Kidney (tissue), 22 donors: ENCODE measurements at places on chromosomes 16 and 17. TPM values are rescaled to one million over a fixed set of nuclear protein-coding genes. Genes with fewer than 3 reads are reported as not detected.

DNA sequence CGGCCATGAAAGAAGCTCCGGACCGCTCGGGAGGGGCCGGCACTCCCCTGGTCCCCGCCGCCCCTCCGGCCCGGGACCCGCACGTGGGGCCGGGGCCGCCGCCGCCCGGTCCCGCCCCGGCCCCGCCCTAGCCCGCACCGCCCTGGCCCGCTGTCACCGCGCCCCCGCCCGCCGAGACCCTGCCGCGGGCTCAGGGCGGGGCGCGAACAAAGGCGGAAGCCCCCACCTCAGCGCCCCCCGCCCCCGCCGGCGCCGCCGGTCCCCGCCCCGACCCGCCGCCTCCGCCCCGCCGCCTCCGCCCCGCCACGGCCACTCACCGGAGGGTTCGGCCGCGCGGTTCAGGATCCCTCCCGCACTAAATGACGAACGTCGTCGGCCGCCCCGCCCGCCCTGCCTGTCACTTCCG lies at the start of gene ARHGDIA:
TSS of gene ARHGDIA (minus strand) at position 357 of the 406 bp plus-strand sequence. CDS start 1,407 bp downstream, outside the sequence.
- H3K27ac ChIP-seq = peak within 1 kb of the TSS; percentile 98
- peak within 1 kb of the TSS; percentile 69 for H3K4me3 ChIP-seq
- no peaks in the 10 kb centered on the region for H3K36me3 ChIP-seq
- DNase-seq = no peak
- H3K4me1 ChIP-seq = no peaks in the 10 kb centered on the region

DNA sequence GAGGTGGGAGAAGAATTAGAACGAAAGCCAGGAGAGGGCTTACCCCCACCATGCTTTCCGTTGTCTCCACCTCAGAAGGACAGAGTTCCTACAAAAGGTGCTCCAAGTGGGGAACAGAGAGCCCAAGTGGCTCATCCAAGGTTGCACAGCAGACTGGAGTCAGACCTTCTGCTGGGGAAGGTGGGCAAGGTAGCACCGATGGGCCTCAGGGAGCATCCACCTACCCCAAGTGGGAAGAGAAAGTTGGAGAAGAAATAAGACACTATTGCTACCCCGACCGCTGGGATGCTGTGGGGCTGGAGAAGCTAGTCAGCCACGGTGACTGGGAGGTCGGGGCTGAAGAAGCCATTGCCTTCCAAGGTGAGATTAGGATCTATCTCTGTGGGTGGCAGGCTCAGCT lies 21.5 kb downstream of the UNC119 start:
- no peak overlapping the region for H3K27ac ChIP-seq
- no peaks in the 10 kb centered on the region for H3K27me3 ChIP-seq
- H3K4me3 ChIP-seq = no peak overlapping the region
- DNase-seq = no peak

GRCh38 chr16:77399546-77399945 lies 35.3 kb downstream of the ADAMTS18 start:
- no peak overlapping the region for H3K27ac ChIP-seq
- no peak overlapping the region for H3K4me3 ChIP-seq
- no peak for DNase-seq
- H3K27me3 ChIP-seq = no peaks in the 10 kb centered on the region

- H3K27ac ChIP-seq = no peak overlapping the region
- no peak for DNase-seq
- H3K36me3 ChIP-seq = no peaks in the 10 kb centered on the region
- H3K4me3 ChIP-seq = no peak overlapping the region
- H3K4me1 ChIP-seq = no peaks in the 10 kb centered on the region
- H3K27me3 ChIP-seq = no peaks in the 10 kb centered on the region
Observed at GRCh38 chr16:70808371-70808770, 7.4 kb upstream of the VAC14 start.

DNA sequence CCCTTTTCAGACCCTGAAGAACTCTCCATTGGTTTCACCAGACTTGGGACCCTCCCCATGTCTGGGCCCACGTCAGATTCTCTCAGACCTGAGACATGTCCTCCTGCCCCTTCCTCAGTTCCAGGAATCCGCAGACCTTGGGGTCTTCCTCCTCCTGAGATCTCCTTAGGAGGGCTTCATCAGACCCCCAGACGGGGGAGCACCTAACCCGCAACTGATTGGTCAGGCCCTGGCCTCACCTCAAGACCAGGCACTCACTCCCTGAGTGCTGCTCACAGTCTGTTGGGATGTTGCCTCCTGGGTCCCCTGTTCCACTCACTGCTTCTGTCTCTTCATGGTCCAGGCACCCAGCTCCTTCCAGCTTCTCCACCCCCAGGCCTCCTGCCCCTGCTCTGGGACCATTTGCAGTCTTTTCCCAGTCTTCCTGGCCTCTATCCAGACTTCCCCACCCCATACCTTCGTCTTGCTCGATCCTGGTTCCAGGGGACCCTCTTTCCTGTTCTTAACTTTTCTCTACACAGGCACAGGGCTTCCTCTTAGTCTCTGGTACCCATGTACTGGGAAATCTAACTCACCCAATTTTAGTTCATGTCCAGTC lies 1.2 kb downstream of the GID4 start:
- no peak for DNase-seq
- H3K36me3 ChIP-seq = no peaks in the 10 kb centered on the region
- H3K4me3 ChIP-seq = peak overlapping the region; percentile 86
- no peak overlapping the region for H3K27ac ChIP-seq
- peaks cover 10% of the 10 kb centered on the region for H3K4me1 ChIP-seq

DNA sequence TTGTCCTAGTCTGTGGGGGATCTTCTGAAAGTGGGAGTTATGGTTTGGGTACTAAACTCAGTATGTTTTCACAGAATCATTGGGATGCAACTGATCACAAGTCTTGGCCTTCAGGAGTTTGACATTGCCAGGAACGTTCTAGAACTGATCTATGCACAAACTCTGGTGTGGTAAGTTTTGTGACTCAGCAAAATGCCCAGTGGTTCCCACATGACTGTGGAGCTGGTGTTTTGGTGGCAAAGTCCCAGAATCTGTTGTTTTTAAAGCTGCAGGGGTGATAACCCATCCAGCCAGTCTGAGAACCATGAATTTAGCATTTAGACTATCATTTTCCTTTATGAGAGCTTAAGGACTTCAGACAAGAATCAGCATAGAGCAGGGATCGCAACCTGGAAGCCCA lies 40.6 kb downstream of the GDE1 start:
- no peaks in the 10 kb centered on the region for H3K27me3 ChIP-seq
- no peaks in the 10 kb centered on the region for H3K36me3 ChIP-seq
- H3K4me3 ChIP-seq = no peak overlapping the region
- no peak for DNase-seq

DNA sequence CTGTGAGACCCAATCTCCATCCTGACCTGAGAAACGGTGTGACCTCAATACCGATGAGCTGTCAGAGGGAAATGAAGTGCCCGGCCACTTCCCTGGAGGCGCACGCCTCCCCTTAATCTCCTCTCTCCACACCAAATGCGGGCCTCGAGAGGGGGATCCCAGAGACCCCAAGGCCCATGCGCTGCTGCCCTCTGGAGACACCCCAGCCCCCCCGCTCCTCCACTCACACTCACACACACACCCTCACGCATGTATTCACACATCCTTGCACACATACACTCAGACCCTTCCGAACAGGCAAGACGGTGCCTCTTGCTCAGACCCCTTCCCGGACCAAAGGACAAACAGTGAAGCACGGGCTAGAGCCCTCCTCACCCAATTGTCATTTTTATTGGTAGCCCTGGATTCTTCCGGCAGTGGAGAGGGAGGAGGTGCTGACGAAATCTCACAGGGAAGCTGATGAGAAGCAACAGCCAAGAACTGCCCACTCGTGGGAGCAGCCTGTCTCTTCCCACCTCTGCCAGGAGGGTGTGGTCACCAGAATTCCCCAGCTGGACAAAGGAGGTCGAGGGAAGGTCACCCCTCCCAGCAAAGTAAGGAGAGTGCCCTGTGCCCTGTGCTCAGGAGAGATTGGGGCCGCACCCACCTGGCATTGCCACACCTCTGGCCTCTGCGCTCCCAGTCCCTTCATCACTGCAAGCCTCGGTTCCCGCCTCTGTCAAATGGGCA lies 136.0 kb upstream of the TNRC6C start:
- H3K36me3 ChIP-seq = no peaks in the 10 kb centered on the region
- DNase-seq = no peak
- H3K4me3 ChIP-seq = no peak overlapping the region
- H3K27ac ChIP-seq = no peak overlapping the region
- H3K4me1 ChIP-seq = no peaks in the 10 kb centered on the region
- no peaks in the 10 kb centered on the region for H3K27me3 ChIP-seq

GRCh38 chr17:64067657-64068056 lies 47.2 kb upstream of the ICAM2 start:
- no peaks in the 10 kb centered on the region for H3K27me3 ChIP-seq
- no peak overlapping the region for H3K27ac ChIP-seq
- peaks cover 2% of the 10 kb centered on the region for H3K4me1 ChIP-seq

- H3K4me3 ChIP-seq = no peak overlapping the region
- H3K27ac ChIP-seq = peak overlapping the region; percentile 28
- H3K36me3 ChIP-seq = no peaks in the 10 kb centered on the region
- no peaks in the 10 kb centered on the region for H3K27me3 ChIP-seq
- no peak for DNase-seq
- no peaks in the 10 kb centered on the region for H3K4me1 ChIP-seq
Observed at GRCh38 chr16:27323781-27324561, 10.2 kb downstream of the IL4R start.

GRCh38 chr16:67814567-67814966 lies 7.9 kb downstream of the TSNAXIP1 start:
- no peaks in the 10 kb centered on the region for H3K4me1 ChIP-seq
- no peak overlapping the region for H3K4me3 ChIP-seq
- no peak overlapping the region for H3K27ac ChIP-seq

- no peaks in the 10 kb centered on the region for H3K27me3 ChIP-seq
- no peak overlapping the region for H3K27ac ChIP-seq
- no peak overlapping the region for H3K4me3 ChIP-seq
Observed at GRCh38 chr17:17545031-17545820, 46.3 kb downstream of the PEMT start.

DNA sequence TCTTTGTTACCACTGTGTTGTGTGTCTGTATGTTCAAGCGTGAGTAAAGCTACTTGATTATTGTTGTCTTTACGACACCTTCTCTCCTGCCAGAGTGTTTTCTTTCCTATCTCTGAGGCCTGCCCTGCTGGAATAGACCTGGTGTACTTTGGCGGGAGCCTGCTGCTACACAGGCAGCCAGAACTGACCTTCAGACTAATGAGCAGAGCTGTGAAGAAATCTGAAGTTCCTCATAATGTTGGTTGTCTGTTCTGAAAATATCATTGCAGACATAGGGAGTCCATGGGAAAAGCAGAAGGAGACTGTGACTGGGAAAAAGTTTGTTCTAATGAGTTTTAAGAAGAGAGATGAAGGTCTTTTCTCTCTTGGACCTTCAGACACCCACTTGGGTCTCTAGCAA lies 9.8 kb downstream of the RHOT1 start:
- H3K27ac ChIP-seq = no peak overlapping the region
- no peaks in the 10 kb centered on the region for H3K27me3 ChIP-seq
- H3K36me3 ChIP-seq = peaks cover 7% of the 10 kb centered on the region
- H3K4me1 ChIP-seq = no peaks in the 10 kb centered on the region

- H3K36me3 ChIP-seq = no peaks in the 10 kb centered on the region
- no peak overlapping the region for H3K4me3 ChIP-seq
- no peaks in the 10 kb centered on the region for H3K27me3 ChIP-seq
- no peak overlapping the region for H3K27ac ChIP-seq
- DNase-seq = no peak
Observed at GRCh38 chr16:49649013-49649765, 206.7 kb downstream of the ZNF423 start.

- H3K27ac ChIP-seq = no peak overlapping the region
- H3K4me3 ChIP-seq = no peak overlapping the region
- no peak for DNase-seq
- peaks cover 3% of the 10 kb centered on the region for H3K4me1 ChIP-seq
- H3K36me3 ChIP-seq = no peaks in the 10 kb centered on the region
- no peaks in the 10 kb centered on the region for H3K27me3 ChIP-seq
Observed at GRCh38 chr17:5047446-5047845, 12.2 kb upstream of the SLC52A1 start.

- no peaks in the 10 kb centered on the region for H3K4me1 ChIP-seq
- H3K36me3 ChIP-seq = no peaks in the 10 kb centered on the region
- no peak for DNase-seq
- H3K27ac ChIP-seq = no peak overlapping the region
Observed at GRCh38 chr17:32541640-32542039, 54.8 kb downstream of the CDK5R1 start.

DNA sequence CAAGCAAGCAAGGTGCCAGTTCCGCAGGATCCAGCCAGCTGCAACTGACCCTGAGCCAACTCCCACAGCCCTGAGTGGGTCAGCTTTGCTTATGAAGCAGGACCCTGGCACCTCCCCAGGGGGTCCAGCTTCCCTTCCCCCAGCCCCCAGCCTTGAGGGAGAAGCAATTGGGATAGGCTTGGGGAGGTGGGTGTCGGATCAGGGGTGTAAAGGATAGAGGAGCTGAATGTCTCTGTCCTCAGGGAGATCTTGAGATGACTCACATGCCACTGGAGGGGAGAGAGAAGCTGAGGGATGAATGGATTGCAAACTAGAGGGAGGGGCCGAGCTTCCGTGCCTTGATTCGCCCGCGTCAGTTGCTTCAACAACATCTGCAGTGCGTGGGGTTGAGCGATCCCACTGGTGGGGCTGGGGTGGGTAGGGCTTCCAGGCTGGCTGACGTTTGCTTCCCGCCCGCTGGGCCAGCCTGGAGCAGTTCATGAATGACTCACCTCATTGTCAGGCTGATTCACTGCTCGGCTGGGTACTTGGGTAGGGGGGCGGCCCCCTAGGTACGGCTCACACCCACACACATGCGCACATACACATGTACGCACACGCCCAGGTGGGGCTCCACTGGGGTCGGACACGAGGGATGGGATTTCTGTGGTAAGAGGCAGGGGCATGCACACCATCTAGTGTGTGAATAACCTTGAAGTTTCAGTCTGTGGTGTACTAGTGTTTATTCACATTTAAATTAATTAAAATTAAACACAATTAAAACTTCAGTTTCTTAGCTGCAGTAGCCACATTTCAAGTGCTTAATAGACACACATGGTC lies 3.6 kb upstream of the HROB start:
- H3K27me3 ChIP-seq = no peaks in the 10 kb centered on the region
- H3K4me1 ChIP-seq = no peaks in the 10 kb centered on the region
- no peaks in the 10 kb centered on the region for H3K36me3 ChIP-seq
- H3K27ac ChIP-seq = no peak overlapping the region
- no peak overlapping the region for H3K4me3 ChIP-seq

- H3K27me3 ChIP-seq = no peaks in the 10 kb centered on the region
- no peak overlapping the region for H3K4me3 ChIP-seq
- H3K4me1 ChIP-seq = no peaks in the 10 kb centered on the region
- H3K36me3 ChIP-seq = peaks cover 2% of the 10 kb centered on the region
- peak overlapping the region; percentile 9 for H3K27ac ChIP-seq
- peak; percentile 66 for DNase-seq
Observed at GRCh38 chr17:57108671-57109392, 23.8 kb downstream of the AKAP1 start.

The POLDIP2 gene
- 84.9 TPM for total RNA-seq

The RAMP2 gene
- total RNA-seq = 55.7 TPM

The CRHR1 gene
- total RNA-seq = not detected

The KPNB1 gene
- 220 TPM for total RNA-seq

The CSH2 gene
- not detected for total RNA-seq

The TXNDC11 gene
- 60.8 TPM for total RNA-seq

The EPX gene
- total RNA-seq = 0.19 TPM

The ALDH3A1 gene
- 1.4 TPM for total RNA-seq

The IRX5 gene
- total RNA-seq = 22.3 TPM
